ENCODE measurements at places on chromosomes 2 and 18. TPM values are rescaled to one million over a fixed set of nuclear protein-coding genes. Genes with fewer than 3 reads are reported as not detected.

MBP gene
- 89.4 TPM for polyA plus RNA-seq

VWA3B gene
- polyA plus RNA-seq: not detected

POU3F3 gene
- not detected for polyA plus RNA-seq

SULT1C3 gene
- not detected for polyA plus RNA-seq

TMEM247 gene
- not detected for polyA plus RNA-seq

SLC19A3 gene
- not detected for polyA plus RNA-seq

CERKL gene
- 13.0 TPM for polyA plus RNA-seq

EDAR gene
- polyA plus RNA-seq: 0.26 TPM

NEU4 gene
- polyA plus RNA-seq: not detected

CBLN2 gene
- polyA plus RNA-seq: not detected

SPEG gene
- polyA plus RNA-seq: not detected

ST3GAL5 gene
- polyA plus RNA-seq: 38.2 TPM

C2orf72 gene
- not detected for polyA plus RNA-seq

TSGA10 gene
- polyA plus RNA-seq: 19.7 TPM

PROM2 gene
- polyA plus RNA-seq: not detected

GPR35 gene
- polyA plus RNA-seq: not detected

MARCHF4 gene
- polyA plus RNA-seq: not detected

TMEM182 gene
- polyA plus RNA-seq: 8.9 TPM

DUSP2 gene
- polyA plus RNA-seq: 55.6 TPM

All from IgD-negative memory B cell (primary cell).